ENCODE measurements at places on chromosomes 5 and 9.

DNA sequence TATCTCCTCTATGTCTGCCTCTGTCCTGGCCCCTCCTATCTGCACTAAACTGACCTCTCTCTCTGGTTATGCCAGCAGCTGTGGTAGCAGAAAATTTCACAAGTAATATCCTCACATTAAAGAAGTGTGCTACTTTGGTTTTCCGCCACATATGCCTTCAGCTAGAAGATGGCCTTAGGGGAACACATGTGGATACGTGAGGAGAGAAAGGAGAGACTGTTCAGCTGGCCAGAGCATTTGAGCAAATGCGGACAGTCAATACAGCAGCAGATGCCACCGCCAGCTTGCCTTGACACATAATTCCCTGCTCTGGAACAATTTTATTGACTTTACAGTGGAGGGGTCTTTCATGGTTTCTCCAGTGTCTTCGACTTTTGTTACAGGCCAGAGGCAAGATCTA is 434.6 kb downstream of the TAF11L14 start:
- ATAC-seq, result no peak

DNA sequence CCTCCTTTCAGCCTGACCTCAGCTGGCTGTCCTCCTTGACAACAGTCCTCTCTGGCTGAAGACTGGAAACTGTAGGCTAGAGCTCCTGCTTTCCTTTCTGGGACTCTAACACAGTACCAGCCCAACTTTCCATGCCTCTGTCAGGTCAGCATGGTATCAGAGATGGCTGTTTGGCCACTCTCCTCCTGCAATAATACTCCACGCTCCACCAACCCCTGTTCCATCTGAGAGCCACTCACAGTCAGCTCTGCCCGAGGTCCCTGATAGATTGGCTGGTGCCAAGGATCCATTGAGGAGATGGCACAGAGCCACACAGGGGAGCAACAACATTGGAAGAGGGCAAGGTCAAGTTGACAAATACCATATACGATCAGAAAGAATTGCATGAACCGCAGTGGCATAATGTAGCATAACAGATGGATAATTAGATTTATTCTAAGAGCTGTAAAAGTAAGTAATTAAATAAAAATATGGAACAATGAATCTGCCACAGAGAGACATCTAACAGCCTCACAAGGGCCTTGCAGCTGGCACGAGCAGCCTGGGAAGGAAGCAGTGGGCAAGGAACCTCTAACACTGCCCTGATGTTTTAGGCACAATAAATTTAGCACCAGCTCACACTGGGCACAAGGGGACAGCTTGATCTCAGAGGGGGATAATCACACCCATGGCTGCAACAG is 94.3 kb upstream of the LRRTM2 start:
- no peak for ATAC-seq

DNA sequence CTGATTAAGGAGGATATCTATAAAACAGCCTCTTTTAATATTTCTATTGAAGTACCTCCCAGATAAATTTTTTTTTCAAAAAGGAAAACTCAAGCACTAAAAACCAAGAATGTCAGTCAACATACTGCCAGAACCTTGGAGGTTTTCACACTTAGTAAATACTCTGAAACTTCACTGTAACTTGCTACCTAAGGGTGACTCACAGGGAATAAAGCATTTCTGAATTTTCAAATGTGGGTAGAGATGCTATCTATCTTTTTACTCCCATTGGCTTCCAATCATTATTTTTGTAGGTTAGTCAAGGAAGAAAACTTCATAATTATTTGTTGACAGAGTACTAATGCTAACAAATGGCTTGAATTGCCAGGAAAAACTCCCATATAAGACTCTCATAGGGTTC is 46.1 kb downstream of the SLC25A46 start:
- no peak for ATAC-seq

GRCh38 chr5:174229514-174230370 is 184.2 kb downstream of the NSG2 start:
- no peak for ATAC-seq

GRCh38 chr9:133369933-133370332 is 5.9 kb downstream of the SURF4 start:
- no peak for ATAC-seq

DNA sequence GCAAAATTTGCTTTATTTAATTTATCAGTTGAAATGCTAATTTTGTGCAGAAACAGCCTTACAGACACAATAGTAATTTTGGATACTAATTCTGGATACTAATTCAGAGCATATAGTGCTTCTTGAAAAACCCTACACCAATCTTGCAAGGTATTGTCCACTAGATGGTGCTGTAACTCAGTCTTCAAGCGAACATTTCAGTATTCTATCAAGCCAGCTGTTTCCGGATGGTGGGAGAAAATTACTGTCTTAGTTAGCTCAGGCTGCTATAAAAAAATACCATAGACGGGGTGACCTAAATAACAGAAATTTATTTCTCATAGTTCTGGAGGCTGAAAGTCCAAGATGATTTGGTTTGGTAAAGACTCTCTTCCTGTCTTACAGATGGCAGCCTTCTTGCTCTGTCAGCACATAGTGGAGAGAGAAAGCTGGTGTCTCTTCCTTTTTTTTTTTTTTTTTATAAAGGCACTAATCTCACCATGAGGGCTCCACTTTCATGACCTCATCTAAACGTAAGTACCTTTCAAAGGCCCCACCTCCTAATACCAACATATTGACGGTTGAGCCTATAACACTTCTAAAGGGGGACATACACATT is 1306.5 kb upstream of the CDH9 start:
- no peak for ATAC-seq

GRCh38 chr9:101403516-101404285 is 5.0 kb downstream of the ZNF189 start:
- no peak for ATAC-seq

GRCh38 chr5:88741964-88742363 is 141.0 kb downstream of the MEF2C start:
- no peak for ATAC-seq
